ENCODE measurements at places on chromosomes 2 and 18. TPM values are rescaled to one million over a fixed set of nuclear protein-coding genes. Genes with fewer than 3 reads are reported as not detected.

ORMDL1 gene
- polyA plus RNA-seq, result 55.6 TPM

HTR2B gene
- 0.11 TPM for polyA plus RNA-seq

DPYSL5 gene
- 19.1 TPM for polyA plus RNA-seq

PLEK gene
- polyA plus RNA-seq, result 4.1 TPM

TFPI gene
- polyA plus RNA-seq, result 38.2 TPM

SLC9A4 gene
- polyA plus RNA-seq, result not detected

HMSD gene
- not detected for polyA plus RNA-seq

TUBA3E gene
- not detected for polyA plus RNA-seq

MDH1B gene
- 0.18 TPM for polyA plus RNA-seq
